ENCODE measurements at places on chromosomes 2 and 18.

DNA sequence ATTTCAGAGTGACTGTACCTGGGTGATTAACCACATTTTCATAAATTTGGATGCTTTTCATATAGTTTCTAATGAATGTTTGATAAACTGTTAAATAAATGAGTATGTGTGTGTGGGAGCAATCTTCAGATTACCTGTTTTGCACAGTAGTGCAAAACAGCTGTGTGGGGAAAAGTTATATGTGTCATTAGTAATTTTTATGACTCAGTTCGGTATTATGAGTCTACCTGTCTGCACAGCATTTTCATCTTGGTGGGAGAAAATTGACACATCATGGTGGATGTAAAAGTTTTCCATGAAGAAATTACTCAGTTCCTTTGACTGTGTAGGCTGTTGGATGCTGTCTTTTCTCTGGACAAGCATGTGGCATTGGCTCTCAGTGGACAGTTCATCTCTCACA lies 43.8 kb downstream of the LTBP1 start:
- no peak for DNase-seq

DNA sequence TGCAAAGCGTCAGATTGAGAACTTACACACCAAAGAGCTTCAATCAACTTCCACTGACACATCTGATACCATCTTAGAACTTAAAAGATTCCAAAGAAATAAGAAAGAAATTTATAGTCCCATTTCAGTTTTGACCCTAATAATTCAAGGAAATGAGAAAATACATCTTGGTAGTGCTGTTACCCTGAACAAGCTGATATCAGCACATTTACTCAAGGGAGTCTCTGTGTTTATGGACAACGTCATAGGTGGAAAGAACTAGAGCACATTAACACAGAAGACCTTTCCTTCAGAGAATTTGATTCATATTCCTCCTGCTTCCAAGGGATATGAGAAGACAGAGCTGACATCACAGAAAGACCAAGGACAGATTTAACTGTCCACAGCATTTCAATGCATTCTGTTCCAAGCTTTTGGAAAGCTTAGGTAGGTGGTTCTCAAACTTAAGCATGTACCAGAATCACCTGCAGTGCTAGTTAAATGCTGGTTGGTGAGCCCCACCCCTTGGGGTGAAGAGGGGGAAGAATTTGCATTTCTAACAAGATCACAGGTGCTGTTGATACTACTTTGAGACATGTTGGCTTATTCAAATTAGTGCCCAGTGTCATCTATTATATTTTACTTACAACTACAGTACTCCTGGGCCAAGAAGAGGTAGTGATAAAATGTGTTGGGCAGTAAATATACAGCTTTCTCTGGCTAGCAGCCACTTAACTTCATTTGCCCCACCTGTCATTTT lies 59.8 kb downstream of the LDAH start:
- DNase-seq: no peak

DNA sequence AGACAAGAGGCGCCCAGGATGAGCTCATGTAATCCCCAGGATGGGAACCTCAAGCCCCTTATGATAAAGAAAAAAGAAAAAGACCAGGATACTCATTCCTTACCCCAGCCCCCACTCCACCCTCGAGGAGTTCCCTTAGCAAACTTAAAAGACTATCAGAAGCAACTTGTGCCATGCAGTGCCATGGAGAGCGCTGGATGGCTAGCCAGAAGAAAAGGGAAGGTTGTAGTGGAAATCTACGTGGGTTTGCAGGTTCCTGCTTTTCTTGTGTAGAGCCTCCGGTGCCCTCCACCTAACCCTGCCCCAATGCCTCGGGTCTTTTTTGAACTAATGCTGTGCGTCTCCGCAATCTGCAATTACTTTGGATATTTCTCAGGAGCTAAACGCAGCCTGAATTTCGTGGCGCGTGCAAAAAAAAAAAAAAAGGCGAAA lies 16.2 kb upstream of the BCL11A start:
- no peak for DNase-seq

- no peak for DNase-seq
Observed at GRCh38 chr18:58491773-58492752, 136.8 kb downstream of the ALPK2 start.

- DNase-seq: no peak
Observed at GRCh38 chr18:7273301-7273921, 42.5 kb downstream of the LRRC30 start.

DNA sequence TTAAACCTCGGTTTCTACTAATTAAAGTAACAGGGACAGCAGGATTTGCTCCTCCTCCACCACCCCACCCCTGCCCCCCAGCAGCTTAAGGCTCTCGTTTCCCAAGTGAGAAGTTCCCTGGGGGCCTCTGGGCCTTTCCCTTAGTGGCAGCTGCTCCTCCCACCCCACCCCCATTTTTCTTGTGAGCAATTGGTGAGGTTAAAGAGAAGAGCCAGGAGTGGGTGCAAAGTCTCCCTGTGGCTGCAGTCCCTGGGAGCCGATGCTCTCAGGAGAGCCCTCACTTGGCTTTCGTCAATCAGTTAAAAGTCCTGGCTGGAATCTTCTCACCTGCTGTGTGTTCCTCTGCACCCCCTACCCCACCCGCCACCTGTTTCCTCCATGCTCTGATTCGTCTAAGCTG lies 48.7 kb upstream of the AGAP1 start:
- DNase-seq: no peak

GRCh38 chr2:189104934-189105333 lies 74.6 kb downstream of the COL5A2 start:
- DNase-seq: no peak

Data from hindlimb muscle (tissue), 1 donor.